Amniotic stem cell (primary cell): ENCODE measurements at places on chromosomes 7 and 10.
A peak's percentile ranks its signal among the peaks of the same experiment; 100 is the strongest.

- DNase-seq: no peak
Observed at GRCh38 chr7:157977306-157977705, 610.3 kb downstream of the PTPRN2 start.

GRCh38 chr10:128062331-128062880, 63.8 kb downstream of the MKI67 start:
- no peak for DNase-seq

GRCh38 chr10:103451091-103451813, 918 bp downstream of the CALHM2 start:
- DNase-seq: no peak

GRCh38 chr10:32054094-32054493, 2.1 kb downstream of the KIF5B start:
- DNase-seq: peak; percentile 9

- DNase-seq: no peak
Observed at GRCh38 chr10:104581884-104582601, 59.0 kb upstream of the SORCS3 start.

DNA sequence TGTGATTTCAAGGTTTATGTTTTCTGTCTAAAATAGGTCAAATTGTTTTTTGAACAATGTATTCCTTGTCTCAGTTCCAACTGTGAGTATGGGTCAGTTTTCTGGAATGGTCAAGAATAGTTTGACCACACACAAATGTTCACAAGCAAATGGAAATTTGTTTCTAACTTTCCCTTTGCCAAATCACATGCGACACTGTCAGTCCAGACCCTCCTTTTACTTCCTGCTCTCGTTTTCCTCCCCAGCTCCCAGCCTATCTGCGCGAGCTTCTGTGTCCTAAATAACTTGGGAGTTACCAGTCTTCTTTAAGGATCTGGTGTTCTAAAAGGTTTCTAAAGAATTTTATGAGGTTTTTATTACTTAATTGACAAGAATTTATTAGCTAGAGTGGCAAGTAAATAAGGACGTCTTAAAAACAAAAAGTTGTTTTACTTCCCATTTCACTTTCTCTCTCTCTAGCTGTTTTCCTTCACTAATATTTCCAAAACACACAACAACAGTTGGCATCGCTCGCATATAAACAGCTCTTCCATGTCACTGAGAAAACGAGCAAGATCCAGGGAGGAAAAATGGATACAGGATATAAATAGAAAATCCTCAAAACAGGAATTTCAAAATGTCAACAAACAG, 266.1 kb upstream of the KLF6 start:
- no peak for DNase-seq
